ENCODE measurements at places on chromosomes 11 and 22.

- no peak for DNase-seq
These were observed 81.9 kb upstream of the HEPHL1 start for GRCh38 chr11:93939084-93939760.

GRCh38 chr11:1870721-1871466, 18.0 kb downstream of the LSP1 start:
- peak; percentile 65 for DNase-seq

GRCh38 chr11:69807106-69807815, 12.0 kb downstream of the FGF3 start:
- DNase-seq, result no peak

GRCh38 chr11:134328433-134328832, 3.4 kb upstream of the GLB1L2 start:
- DNase-seq, result no peak

- no peak for DNase-seq
These were observed 68.7 kb downstream of the MRTFA start for GRCh38 chr22:40567626-40568328.

- no peak for DNase-seq
These were observed 17.5 kb downstream of the TSKU start for GRCh38 chr11:76800466-76801200.

DNA sequence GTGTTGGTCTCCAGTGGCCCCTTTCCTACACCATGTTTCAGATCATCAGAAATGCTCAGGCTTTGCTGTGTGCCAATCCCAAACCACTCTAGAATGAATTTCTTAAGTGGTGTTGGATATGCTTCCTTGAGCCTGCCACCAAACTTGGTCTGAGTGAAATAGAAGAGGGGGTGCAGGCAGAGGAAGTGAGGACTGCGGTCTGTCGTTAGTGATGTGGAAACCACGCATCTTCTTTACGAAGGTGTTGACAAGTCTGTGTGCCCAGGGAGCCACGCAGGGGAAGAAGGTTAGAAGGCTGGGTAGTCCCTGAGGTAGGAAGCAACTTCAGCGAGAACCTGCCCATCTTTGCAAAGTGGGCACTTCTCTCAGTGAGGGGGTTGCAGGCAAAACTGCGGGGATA, 187.4 kb upstream of the NAV2 start:
- no peak for DNase-seq

DNA sequence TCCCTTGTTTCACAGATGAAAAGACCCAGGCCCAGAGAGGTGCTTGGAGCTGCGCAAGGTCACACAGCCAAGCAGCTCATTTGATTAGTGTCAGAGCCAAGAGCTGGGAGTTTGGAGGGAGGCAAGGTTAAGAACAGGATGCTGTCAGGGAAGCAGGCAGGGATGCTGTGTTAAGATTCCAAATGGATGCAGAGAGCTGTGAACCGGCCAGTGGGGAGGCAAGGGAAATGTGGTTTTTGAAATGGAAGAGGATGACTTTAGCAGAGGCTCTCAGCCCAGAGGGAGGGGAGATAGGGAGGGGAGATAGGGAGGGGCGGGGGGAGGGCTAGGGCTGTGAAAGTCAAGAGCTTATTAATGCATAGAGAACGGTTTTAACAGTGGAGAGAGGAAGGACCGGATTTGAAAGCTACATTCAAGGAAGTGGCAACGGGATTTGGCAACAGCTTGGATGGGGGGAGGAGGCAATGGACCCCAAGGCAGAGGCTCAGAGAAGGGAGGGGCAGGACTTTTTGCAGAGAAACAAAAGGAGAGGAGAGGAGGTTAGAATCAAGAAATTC, 13.0 kb downstream of the RTN4RL2 start:
- no peak for DNase-seq

DNA sequence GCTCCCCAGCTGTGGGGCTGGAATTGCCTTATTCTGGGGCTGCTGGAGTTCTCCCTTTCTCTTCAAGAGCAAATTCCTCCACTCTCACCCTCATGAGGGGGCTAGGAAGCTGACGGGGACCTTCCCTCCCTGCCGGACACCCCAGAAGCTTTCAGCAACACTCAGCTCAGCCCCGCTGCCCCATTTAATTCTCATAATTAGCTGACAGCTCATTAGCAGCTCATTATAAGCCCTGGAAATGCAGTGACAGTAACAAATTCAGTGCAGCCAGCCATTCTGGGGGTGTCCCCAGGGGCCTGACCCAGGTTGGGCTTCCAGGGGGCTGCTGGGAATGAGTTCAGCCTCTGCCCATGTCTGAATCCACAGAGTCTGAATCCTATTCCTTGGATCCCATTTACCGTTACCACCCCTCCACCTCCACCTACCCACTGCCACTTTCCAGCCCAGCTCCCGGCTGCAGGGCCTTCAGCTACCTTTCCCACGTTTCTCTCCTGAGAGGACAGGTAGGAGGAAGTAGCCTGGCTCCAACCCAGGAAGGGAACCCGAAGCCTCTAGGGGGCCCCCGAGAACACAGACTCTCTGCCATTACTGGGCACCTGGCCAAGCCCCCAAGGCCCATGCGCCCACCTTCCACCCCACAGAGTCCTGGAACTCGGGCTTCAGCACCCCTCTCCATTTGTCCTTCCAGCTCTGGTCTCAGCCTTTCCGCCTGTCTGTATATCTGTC, 101.7 kb upstream of the LMO1 start:
- no peak for DNase-seq

- no peak for DNase-seq
These were observed 5.3 kb downstream of the PICALM start for GRCh38 chr11:86063536-86063935.

DNA sequence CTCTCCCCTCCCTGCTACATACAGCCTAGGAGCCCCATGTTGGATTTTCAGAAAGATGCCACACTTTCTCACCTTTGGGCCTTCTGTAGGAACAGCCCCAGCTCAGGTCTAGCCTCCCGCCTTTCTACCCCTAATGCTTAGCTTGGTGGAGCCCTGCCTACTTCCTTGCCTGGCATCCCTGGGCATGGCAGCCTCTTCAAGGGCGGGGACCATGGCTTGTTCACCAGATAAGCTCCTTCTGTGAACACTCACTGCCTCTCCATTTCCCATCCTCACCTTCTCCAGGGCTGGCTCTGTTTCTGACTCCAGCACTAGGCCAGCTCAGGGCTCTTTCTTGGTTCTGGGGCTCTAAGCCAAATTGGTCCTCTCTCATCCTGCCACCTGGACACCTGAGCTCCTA, 1.4 kb downstream of the SEPTIN3 start:
- DNase-seq, result no peak

DNA sequence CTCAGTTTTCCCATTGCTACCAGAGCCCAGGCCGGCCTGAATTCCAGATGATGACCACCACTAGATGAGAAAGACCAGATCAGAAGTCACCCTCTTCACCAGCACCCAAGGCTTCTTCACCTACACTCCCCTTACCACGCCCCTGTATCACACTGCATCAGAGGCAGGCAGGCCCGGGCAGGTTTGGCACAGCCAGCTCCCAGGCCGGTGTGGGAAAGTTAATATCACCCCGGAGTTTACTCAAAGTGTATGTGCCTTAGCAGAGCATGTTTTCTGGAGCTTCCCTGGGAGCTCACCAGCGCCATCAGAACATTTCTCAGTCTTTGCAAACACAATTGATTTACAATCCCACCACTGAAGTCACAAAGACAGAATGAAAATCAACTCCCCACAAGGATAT, 47.5 kb upstream of the POU2AF1 start:
- no peak for DNase-seq

- no peak for DNase-seq
These were observed 2.3 kb upstream of the APLNR start for GRCh38 chr11:57239348-57239747.

DNA sequence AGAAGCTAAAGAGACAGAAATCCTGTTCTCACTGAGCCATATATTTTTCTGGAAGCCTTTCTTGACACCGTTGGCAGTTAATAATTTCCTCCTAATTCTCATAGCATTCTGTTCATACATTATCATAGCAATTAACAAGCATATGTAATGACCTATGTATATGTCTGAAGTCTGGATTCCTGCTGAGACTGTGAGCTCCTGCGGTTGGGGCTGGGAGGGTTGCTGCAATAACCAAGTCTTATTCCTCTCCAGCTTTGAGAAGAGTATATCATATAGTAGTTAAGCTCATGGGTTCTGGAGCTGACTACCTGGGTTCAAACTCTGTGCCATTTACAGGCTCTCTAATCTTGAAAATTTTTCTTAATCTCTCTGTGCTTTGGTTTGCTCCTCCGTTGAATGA, 175.2 kb downstream of the MAML2 start:
- no peak for DNase-seq

DNA sequence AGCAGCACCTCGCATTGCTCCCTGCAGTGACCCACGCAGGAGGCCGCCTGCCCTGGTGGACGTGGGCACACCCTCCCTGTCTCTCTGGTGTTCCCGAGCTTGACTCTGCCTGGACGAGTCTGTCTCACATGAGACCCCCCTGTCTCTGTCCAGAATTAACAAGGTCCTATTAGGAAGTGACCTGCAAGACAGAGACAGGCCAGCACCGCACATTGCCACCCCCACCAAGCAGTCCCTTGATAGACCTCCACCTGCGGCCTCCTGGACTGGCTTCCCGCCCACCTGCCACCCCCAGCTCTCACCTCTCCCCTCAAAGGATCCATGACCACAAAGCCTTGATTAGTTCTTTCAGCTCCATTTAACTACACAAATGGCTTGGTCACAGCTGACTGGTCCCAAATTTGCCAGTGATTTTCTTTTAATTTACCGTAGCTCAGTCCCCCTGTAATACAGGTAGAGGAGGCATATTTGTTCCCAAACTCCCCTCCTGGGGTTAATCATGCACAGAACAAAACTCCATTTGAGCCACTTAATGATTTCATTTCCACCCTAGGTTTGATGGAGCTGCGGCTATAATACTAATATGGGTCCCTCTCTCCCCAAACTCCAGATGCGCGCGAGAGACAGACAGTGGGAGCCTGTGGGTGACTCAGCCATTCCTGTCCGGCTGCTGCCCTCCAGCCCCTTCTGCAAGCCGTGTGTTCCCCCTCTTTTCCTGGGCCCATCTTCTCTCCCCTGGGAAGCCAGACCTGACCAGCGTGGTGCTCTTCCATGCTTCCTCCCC, 11.2 kb downstream of the SPATA19 start:
- no peak for DNase-seq

GRCh38 chr22:27650572-27650971, 151.0 kb downstream of the MN1 start:
- no peak for DNase-seq

DNA sequence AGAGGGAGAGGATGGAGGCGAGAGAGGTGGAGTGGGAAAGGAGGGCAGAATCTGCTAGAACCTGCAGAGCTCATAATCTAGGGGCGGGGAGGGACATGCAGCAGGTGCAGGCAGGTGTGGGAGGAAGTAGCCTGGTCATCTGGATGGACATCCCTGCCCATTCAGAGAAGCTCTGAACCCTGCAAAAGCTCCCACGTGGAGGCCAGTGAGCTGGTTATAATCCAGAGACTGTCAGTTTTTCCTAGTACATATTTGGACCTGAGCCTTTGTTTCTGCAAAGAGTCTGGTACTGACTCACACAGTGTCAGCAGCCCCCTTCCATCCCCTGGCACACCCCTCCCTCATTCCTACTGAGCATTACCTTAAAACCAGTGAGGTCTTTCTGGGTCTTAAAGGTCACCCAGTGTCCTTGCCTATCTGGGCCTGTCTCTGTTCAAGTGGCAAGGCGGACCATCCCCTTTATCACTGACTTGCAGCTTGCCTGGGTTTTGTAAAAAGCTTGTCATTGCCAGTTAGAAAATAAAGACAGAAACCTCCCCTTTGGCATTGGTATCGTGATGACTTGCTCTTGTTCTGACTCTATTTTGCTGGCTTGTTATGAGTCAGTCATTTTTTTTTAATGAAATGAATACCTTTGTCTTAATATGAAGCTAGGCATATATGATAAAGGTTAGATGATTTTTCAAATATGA, 26.1 kb downstream of the PTPRJ start:
- DNase-seq, result no peak

DNA sequence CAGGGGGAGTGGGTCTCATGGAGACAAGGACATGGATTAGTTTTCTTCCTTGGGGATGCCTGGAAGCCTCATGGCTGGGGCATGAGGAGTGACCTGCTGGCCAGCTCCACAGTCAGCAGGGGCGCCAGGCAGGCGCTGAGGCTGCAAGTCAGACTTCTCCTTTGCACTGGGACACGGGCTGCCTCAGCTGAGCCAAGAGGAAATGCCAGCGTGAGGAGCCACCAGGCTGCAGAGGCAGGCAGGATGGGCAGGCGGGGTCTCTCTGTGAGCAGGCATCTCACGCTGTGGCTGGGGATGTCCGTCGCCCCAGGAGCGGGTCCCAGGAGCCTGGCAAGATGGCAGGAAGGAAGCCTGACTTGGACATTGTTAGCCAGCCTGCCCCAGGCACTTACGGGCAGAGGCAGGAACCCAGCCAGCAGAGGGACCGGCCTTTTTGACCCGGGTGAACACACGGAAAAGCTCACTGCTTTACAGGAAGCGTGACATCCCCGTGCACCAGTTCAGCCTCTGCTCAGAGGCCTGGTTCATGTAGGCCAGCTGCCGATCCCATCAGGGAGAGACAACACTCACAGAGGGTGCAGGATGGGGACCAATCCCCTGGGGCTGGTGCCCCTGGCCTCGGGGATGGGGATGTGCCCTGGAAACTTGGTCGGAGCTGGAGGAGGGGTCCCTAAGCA, 10.2 kb downstream of the GNB1L start:
- DNase-seq, result peak; percentile 21

DNA sequence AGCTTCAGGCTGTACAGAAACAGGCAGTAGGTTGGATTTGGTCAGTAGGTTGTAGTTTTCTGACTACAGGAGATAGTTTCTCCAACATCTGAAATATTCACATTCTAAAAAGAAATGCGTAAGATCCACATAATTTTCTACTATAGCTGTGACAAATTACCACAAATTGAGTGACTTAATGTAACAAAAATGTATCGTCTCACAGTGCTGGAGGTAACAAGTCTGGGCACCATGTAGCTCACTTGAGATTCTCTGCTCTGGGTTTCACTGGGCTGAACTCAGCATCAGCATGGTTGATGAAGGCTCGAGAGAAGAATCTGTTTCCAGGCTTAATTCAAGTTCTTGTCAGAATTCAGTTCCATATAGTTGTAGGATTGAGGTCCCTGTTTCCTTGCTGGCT, 350.9 kb upstream of the CCDC179 start:
- DNase-seq, result no peak

- DNase-seq, result no peak
These were observed 45.9 kb downstream of the TBX1 start for GRCh38 chr22:19806213-19807160.

GRCh38 chr11:5250543-5251204, 1.0 kb upstream of the HBG1 start:
- no peak for DNase-seq

GRCh38 chr22:50310949-50311444, 3.6 kb upstream of the PLXNB2 start:
- DNase-seq, result no peak

- no peak for DNase-seq
These were observed 2.9 kb upstream of the NNMT start for GRCh38 chr11:114293201-114293711.

- DNase-seq, result no peak
These were observed 8.7 kb upstream of the MRPL23 start for GRCh38 chr11:1938343-1939005.

GRCh38 chr11:97092823-97093222, 703.0 kb downstream of the JRKL start:
- DNase-seq, result no peak

- no peak for DNase-seq
These were observed 17.4 kb downstream of the KCTD21 start for GRCh38 chr11:78170874-78171549.

- DNase-seq, result no peak
These were observed 84.6 kb upstream of the NAV2 start for GRCh38 chr11:19628018-19628417.

Measured in CD4-positive, alpha-beta memory T cell (primary cell).